M059J (cell line): ENCODE measurements at places on chromosomes 4 and X. TPM values are rescaled to one million over a fixed set of nuclear protein-coding genes. Genes with fewer than 3 reads are reported as not detected.

DNA sequence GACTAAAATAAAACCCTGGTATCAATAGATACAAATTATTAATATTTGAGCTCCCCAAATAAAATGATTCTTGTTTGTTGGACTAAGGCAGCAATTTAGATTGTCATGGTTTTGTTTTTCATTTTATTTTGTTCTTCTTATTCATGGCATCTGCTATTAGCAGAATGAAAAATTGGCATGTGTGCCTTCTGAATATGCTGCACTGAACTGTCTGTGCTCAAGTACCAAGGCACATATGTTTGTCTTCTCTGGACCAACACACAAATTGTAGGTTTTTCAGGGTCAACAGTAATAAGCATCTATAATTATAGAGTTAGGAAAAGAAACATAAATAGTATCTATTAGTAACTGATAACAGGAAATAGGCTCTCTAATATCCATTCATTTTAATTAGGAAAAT, 121.1 kb downstream of the BANK1 start:
- DNase-seq = no peak

Gene TSPAN7
- not detected in 2 replicates for total RNA-seq

DNA sequence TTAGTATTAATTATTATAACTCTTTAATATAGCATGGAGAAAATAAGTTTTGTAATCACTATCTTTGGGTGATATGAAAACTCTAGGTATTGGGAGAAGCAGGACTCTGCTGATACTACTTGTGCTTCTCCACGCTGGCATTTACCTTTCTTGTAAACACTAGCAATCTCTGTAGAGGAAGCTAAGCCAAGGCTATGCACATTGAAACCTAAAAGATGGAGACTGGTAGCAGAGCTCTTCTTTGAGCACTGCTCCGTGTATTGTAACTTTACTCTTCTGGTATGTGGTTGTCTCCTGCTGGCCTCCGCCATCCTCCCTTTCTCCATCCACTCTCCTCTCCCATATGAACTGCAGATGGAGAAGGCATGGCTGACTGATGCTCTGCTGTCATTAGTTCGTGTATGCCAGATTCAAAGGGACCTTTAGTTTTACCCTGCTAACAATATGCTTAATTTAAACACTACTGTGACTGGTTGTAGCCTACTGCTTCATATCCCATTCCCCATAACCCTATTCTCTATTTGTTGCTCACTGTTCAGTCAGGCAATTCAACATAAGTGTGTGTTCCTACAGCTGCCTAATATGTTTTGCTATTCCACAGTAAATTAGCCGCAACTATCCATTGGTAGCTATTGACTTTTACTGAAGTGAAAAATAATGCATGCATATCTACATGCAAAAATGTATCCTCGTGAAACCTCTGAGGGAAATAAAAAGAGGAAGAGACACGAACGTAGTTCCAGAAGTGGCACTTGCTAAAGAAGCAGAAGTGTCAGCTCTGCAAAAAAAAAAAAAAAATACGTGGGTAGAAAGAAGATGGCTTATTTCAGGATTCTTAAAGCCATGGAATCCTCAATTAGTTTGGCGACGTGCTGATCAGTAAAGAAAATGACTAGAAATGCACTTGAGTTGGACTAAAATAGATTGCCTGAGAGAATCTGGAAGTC, 55.6 kb upstream of the CCSER1 start:
- DNase-seq = no peak

Gene EMD
- 101 and 105 TPM in 2 replicates for total RNA-seq

Gene TMPRSS11F
- not detected in 2 replicates for total RNA-seq

- DNase-seq = no peak
Observed at GRCh38 chr4:145076469-145076855, 21.5 kb downstream of the ANAPC10 start.

DNA sequence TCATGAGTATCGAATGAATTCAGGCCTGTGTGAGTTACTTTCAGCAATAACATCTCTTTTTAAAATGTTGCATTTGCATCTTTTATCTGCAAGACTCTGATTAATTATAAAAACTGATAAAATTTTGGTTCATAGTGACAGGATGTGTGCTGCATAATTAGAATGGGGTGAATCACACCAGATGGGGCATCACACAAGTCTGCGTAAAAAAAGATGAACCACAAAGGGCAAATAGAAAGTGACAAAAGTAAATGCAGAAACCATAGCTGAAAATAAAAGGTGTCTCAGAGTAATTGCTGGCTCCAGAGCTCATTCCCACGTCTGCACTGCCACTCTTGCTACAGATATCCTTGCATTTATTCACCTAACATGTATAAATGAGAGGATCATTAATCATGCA, 131.1 kb downstream of the HS3ST1 start:
- peak; percentile 3 for DNase-seq

DNA sequence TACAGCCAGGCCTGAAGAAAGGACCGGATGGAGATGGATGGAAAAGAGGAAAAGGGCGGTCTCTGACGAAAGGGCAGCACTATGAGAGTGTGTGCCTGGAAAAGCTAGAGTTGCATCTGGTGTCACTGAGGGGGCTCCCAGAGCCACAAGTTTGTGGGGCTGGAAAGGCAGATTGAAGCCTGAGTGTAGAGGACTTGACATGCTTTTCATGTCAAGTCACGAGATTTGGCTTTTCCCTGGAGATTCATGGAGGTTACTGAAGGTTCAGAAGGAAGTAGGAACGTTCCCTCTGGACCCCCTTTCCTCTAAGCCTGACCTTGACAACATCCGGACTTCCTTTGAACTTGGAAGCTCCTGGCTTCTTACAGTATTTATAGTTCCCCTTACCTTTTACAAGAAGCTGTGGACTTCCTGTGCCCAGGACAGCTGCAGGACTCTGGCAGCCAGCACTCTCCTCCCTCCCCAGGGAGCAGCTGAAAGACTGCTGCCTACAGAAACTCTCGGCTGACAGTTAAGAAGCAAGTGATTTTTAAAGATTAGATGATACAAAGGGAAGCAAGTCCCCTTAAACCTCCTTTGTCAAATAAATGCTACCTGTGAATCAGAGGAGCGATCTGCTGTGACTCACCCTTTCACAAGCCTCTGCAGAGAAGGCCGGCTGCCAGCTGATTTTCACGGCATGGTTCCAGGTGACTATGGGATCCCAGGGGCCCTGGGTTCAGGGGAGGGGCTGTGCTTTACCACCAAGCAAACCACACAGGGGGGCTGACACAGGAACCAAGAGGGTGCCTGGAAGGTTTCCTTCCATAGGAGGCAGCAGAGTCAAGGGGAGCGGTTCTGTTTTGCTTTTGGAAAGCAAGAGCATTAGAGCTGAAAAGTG, 72.9 kb upstream of the STIM2 start:
- DNase-seq = peak; percentile 92

DNA sequence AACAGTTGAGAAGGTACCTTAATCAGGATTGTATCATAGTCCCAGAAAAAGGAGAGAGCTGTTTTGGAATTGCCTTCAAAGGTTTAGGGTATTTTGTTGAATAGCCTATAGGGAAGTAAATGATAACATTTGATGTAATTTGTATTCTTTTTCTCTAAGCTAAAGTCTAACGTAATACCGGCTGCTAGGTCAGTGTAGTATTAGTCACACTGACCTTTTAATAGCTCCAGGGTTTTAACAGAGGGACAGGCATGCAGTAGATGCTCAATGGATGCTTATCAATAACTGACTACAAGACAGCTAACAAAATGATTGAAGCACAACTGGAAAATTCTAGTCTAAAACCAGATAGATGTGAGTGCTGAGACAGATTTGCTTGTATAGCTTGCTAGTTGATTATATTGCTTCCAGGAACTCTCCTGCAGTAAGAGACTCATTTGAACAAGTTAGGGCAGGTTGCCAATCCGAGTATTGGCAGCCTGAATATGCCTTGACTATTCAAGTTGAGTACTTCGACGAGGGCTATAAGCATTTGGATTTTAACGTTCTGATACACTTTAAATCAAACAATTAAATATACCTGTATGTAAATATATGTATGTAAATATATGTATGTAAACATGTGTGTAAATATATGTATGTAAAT, 16.5 kb upstream of the PNPLA4 start:
- peak; percentile 35 for DNase-seq

DNA sequence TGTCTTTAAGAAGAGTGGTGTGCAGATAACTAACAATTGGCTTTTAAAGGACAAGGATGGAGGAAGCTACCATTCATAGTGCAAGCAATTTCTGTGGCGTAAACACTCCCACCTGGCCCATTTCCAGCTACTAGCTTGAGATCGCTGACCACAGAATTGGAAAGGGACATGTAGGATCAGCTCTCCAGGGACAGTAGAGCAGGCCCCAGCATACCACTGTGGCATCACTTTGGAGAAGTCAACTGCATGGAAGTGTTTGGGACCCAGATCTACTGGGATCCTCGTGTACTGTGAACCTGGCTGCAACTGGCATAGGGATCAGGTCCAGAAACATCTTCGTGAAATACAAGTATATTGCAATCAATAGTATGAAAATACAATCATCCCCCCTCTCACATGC, 515.0 kb downstream of the INPP4B start:
- peak; percentile 24 for DNase-seq

Gene COX7B2
- total RNA-seq = 7.4 TPM in 1 of 2 replicates, not detected in the other

- DNase-seq = no peak
Observed at GRCh38 chr4:15757054-15757453, 21.1 kb upstream of the CD38 start.

- DNase-seq = no peak
Observed at GRCh38 chrX:2910109-2910508, 19.0 kb downstream of the ARSD start.

- DNase-seq = no peak
Observed at GRCh38 chrX:148728901-148729300, 228.5 kb downstream of the AFF2 start.

DNA sequence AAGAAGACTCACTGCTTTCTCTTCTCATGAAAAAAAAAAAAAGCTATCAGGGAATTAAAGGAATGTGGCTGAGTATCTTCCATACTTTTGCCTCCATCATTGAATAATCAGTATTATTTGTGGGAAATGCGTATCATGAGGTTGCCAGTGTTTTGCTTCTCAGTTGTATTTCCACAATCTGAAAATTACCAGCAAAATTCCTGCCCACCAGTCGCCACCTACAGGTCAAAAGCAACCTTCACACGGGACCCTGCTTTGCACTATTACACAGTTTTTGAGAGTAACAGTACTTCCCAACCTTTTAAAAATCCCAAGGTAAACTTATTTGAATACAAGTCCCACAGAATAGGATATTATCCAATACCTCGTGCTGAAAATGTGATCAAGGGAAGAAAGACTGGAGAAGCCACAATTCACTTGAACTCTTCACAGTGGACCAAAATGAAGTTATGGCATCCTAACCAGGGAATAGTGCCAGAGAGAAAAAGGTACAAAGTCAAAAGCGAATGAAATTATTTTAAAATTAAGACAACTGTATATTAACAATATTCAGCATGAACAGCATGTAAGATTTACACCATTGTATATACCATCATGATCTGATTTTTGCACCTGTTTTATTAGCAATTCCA, 30.4 kb downstream of the PGRMC1 start:
- peak; percentile 32 for DNase-seq

Gene TMEM35A
- 2.1 and 3.5 TPM in 2 replicates for total RNA-seq

Gene NPFFR2
- not detected in 2 replicates for total RNA-seq

DNA sequence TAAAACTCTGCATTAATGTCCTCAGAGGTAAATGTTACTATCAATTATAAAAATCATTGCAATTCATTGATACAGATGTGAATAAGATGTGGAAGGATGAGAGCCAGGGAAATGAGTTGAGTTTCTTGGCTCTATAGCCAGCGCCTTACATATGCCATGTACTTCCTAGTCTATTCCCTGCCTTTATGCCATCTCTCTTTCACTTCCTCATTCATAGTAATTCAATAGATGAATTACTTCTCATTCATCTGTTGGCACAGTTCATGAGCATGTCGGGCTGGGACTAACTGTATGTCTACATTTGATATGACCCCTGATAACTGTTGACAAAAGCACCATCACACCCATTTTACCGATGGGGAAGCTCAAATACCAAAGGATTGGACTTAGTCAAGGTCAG, 55.7 kb downstream of the LNX1 start:
- no peak for DNase-seq

- peak; percentile 20 for DNase-seq
Observed at GRCh38 chr4:93394545-93395081, 433.9 kb upstream of the ATOH1 start.

GRCh38 chr4:38856524-38857337, at the start of gene TLR6:
TLR6 (minus strand) TSS chr4:38856817; CDS start chr4:38829473, 27,344 bp downstream.
- DNase-seq = peak; percentile 79

Gene RPS6KA6
- total RNA-seq = not detected in 2 replicates

Gene CORIN
- total RNA-seq = 0.05 TPM in 2 replicates

Gene GUCY1A1
- total RNA-seq = 0.15 and 0.37 TPM in 2 replicates

- DNase-seq = no peak
Observed at GRCh38 chr4:165060938-165061337, 7.3 kb downstream of the TRIM75 start.

- peak; percentile 81 for DNase-seq
Observed at GRCh38 chr4:188414441-188414840, 275.2 kb downstream of the TRIML1 start.

- no peak for DNase-seq
Observed at GRCh38 chrX:151679798-151680402, 15.4 kb upstream of the PRRG3 start.

- DNase-seq = no peak
Observed at GRCh38 chrX:115957862-115958490, 212.6 kb upstream of the AGTR2 start.

GRCh38 chrX:6826856-6827255, 291.9 kb upstream of the VCX3A start:
- DNase-seq = no peak

- no peak for DNase-seq
Observed at GRCh38 chr4:94947681-94948108, 189.9 kb downstream of the BMPR1B start.

Gene TLL1
- 4.2 and 6.8 TPM in 2 replicates for total RNA-seq

GRCh38 chr4:171594293-171594692, 218.9 kb upstream of the GALNTL6 start:
- no peak for DNase-seq

DNA sequence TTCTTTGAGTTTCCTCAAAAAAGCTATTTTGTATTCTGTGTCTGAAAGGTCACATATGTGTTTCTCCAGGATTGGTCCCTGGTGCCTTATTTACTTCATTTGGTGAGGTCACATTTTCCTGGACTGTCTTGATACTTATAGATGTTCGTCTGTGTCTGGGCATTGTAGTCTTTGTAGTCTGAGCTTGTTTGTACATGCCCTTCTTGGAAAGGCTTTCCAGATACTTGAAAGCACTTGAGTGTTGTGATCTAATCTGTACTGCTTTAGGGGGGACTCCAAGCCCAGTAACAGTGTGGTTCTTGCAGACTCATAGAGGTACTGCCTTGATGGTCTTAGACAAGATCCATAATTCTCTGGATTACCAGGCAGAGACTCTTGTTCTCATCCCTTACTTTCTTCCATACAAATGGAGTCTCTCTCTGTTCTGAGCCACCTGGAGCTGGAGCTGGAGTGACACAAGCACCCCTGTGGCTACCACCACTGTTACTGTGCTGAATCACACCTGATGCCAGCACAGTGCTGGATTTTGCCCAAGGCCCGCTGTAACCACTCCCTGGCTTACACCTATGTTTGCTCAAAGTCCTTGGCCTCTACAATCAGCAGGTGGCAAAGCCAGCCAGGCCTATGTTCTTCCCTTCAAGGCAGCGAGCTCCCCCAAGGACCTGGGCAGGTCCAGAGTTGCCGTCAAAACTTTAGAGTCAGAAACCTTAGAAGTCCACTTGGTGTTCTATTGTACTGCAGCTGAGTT, 72.3 kb upstream of the EFHC2 start:
- DNase-seq = no peak
